HuH-7 (cell line): ENCODE measurements at places on chromosomes 1 and 21.

GRCh38 chr1:228987286-228987685 lies 252.0 kb downstream of the RHOU start:
- DNase-seq: no peak

DNA sequence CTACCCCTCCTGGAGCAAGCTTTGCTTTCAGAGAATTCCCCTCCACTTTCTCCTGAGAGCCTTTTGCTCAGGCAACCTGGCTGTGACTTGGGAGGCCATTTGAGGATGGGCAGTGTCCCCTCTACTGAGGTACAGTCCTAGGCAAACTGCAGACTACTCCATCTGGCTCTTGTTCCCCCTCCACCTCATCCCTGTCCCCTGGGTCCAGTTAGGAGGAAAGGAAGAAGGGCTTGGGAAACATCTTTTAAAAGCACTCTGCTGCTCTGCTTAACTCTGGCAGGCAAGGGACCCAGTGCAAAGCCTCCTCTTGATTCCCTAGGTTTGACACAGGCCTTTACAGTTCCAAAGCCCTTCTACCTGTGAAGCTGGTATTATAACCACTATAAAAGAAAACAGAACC lies 108.2 kb downstream of the NAV1 start:
- no peak for DNase-seq

- DNase-seq: no peak
These were observed 3.8 kb downstream of the LDLRAD2 start for GRCh38 chr1:21815724-21816321.

DNA sequence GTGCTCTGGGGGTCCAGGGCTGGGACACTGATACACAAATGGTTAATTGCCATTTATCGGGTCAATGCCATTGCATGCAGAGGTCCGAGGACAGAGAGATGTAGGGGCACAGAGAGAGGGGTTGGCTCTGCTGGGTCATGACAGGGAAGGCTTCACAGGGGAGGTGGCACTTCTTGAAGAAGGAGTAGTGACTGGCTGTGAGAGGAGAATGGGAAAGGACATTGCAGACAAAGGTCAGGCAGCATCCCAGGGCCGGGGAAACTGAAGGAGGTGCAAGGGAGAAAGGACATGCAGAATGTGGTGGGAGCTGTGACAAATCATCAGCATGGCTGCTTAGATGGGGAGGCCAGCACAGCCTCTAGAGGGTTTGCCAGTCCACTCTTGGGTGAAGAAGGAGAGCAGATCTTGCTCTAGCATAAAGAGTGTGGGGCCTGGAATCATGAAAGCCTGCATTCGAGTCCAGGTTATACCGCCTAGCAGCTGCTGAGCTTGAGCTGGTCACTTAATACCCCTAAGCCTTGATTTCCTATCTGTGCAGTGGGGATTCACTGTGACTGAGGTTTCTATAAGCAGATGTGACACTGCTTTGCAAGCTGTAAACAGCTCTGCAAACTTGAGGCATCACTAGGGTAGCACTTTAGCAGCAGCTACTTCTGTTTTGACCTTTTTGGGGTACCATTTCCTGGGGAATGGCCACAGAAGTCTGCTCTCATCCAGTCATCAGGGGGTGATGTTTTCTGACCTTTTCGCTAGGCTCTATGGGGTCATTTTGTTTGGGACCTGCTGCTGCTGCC lies 59.2 kb upstream of the EPS8L3 start:
- DNase-seq: no peak

- no peak for DNase-seq
These were observed 59.7 kb downstream of the CLIC6 start for GRCh38 chr21:34728479-34728878.

DNA sequence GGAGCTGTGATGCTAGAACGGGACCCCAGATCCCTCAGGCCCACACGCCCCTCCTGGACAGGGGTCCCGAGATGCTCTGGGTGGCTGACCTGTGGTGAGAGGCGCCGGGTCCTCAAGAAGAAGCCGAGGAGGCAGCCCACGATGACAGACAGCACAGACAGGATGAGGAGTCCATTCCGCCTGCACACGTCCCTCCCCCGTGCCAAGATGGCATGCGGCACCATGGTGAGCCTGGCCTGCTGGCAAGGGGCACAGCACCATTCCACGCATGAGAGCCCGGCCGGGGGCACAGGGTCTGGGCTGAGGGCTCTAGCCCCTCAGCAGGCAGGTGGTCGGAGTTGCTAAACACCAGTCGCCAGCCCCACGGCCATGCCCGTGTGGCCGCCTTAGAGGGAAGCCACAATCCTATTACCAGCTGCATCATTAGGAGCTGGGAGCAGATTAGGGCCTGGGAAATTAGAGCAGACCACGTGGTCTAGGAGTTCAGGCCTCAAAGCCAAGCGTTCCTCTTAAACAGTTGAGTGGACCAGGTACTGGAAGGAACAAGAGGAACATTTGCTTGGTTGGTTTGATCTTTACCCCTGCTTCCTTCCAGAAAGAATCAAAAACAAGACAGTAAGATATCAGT lies at the start of gene SLC1A7:
SLC1A7 (minus strand) TSS at position 413 of the 628 bp plus-strand sequence; CDS start at position 224, 189 bp downstream.
- DNase-seq: no peak

- DNase-seq: no peak
These were observed 7.6 kb downstream of the MAN1C1 start for GRCh38 chr1:25624156-25624555.

GRCh38 chr1:163046071-163046470 lies 23.1 kb upstream of the RGS4 start:
- no peak for DNase-seq

DNA sequence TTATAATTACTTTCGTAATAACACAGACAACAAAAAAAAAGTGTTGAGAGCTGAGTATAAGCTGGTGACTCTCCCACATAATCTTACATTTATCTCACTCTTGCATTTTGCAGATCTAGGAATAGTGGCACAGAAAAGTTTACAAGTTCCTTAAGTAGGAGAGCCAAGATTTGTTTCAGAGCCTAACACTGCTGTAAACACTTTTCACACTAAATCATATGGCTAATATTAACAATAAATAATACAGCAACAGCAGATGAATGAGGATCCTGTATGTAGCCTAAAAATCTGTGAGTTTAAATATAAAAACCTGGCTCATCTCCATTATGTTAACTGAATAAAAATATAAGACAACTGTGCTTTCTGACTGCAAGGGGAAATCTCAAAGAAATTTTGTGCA lies 846.5 kb upstream of the ADAMTS5 start:
- DNase-seq: no peak

DNA sequence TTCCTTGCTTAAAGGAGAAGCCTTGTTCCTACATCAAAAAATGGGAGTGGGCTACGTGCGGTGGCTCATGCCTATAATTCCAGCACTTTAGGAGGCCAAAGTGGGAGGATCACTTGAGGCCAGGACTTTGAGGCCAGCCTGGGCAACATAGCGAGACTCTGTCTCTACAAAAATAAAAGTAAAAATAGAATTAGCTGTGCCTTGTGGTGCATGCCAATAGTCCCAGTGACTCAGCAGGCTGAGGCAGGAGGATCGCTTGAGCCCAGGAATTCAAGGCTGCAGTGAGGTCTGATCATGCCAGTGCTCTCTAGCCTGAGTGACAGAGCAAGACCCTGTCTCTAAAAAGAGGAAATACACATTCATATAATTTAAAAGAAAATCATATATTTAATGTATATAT lies 127.1 kb downstream of the C1orf21 start:
- no peak for DNase-seq

DNA sequence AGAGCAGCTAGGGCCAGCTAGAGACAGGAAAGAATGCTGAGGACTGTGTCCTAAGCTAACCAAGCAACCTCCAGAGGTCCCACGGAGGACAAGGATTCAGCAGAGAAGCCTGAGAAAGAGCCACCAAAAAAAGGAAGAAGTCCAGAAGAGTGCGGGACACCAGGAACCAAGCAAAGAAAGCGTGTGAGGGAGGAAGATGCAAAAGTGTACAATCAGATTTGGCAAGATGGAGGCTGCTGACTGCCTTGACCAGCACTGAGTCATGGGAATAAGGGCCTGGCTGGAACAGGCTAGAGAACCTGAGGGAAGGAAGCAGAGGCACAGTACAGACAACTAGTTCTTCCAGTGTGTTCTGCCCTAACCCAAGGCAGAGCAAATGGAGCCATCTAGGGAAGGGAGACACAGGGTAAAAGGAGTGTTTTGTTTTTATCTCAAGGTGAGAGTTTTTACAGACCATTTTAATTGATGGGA lies 18.5 kb downstream of the TP53BP2 start:
- DNase-seq: no peak

GRCh38 chr1:7885513-7886404 lies 32.9 kb upstream of the UTS2 start:
- DNase-seq: no peak

DNA sequence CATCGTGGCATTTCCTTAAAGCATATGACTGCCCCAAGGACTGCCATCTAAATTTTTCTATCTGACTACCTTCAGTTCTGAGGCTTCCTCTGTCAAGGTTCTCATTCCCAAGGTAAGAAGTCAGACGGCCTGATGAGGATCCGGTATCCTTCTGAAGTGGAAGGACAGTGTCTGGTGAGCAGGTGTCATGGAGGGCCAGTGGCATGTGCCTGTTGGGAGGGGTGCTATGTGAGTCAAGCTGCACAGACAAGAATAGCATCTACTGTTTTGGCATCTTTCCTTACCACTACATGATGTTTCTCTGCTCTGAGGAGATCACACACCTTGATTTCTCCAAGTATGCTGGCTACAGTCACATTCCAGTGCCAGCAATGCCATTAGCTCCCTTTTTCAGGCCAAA lies 99.6 kb upstream of the RGS1 start:
- DNase-seq: no peak

DNA sequence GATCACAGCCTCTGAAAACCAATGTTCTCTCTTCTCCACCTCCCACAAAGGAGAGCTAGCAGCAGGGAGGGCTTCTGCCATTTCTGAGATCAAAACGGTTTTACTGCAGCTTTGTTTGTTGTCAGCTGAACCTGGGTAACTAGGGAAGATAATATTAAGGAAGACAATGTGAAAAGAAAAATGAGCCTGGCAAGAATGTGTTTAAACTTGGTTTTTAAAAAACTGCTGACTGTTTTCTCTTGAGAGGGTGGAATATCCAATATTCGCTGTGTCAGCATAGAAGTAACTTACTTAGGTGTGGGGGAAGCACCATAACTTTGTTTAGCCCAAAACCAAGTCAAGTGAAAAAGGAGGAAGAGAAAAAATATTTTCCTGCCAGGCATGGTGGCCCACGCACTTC lies 35.8 kb upstream of the TDRD10 start:
- no peak for DNase-seq

DNA sequence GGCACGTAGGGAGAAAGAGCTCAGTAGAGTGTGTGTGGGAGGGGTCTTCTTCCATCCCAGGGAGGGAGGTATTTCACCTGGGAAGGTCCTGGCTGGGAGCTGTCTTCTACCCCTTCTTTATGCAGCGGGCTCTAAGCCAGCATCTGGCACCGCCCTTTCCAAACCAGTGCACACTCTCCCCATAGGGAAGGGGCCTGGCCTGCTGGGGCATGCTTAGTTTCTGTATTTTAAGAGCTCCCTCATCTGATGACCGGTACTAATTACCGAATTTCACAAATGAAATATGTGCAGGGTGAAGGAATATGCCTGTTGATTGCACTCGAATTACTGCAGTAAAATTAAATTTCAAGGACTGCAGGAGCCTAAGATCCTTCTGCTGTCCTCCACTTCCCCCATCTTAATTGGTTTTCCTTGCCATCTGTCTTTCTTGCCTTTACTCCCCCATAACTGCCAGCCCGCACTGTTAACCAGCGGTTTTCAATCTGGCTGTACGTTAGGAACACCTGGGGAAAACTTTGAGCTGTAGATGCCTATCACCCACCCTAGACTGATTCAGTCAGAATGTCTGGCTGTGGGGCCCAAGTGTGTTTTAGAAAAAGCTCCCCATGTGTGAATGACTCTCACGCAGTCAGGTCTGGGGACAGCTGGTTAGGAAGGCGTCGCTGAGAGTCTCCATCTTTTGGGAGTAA lies 20.1 kb downstream of the GALNT2 start:
- DNase-seq: no peak

DNA sequence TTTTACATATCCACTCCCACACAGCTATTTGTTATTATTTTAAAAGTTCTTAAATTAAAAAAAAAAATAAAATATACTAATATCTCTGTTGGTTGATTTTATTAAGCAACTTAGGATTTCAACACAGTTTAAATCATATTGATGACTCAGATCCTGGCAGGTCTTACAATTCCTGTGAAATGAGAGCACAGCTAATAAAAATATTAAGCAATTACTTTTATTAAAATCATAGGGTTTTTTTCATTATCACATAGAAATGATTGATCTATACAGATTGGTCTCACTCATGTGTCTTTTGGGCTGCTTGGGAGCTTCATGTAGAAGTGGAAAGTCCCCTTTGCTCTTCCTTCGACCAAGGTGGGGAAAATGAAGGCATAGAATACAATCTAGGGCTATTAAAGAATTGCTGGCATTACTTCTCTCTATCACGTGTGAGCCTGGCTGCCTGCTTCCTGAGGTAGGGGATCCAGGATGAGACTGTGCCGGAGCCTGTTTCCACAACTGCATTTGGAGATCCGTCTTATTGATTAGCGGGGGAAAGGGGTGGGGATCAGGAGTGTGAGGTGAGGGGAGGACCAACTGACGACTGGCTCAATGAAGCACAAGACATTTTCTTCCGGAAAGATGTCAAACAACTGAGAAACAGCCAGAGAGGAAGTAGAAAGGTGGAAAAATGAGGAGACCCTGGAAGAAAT lies 858.0 kb downstream of the USP25 start:
- no peak for DNase-seq

DNA sequence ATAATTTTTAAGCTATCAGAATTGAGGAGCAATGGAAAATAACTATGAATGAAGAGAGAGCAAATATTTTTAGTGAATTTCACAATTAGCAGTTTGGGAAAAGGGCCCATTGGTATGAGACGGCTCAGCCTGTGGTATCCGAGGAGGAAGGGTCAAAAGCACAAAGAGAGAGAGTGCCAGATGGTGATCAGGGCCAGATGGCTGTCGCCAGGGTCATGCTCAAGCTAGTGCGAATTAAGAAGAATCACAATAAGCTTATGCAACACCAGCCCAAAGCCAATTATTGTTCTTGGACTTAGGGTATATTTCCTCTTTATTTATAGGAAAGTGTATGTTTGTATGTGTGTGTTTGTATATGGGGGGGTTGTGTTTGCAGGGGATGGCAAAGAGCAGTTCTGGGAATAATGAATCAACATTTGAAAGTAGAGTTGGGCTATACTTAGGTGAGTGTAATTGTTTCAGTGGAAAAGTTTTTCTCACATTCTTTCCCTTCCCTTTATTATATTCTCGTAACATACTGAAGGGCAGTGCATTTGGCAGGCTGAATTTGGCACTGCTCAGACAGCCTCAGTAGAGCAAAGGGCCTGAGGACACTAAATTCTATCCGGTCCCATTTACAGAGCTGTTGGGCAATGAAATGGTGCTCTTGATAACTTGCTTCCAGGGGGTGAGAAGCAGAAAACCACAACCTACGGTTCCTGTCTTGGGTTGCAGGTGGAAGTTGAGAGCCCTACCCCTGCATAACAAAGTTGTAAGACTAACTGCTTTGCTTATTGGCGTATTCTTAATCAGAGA lies 19.5 kb upstream of the DDR2 start:
- no peak for DNase-seq
